ENCODE measurements at places on chromosomes 16 and 17.

DNA sequence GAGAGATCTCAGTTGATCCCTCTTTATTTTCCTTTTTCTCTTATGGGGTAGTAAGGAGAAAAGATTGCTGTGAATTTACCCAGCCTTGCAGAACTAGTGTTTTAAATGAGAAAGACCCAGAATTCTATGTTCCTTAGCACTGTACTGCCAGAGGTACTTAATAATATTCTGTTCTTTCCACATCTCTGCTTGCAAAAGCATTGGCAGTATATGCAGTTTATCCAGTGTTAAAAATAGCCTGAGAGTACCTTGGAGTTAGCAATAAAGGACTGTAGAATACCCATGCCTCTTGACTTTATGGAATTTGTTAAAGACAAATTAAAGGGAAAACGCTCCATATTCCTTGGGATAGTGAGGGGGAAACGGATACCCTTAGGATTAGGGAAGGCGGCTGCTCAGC, 11.9 kb downstream of the SLC7A6 start:
- DNase-seq = no peak

GRCh38 chr16:15899538-15900100, 11.2 kb upstream of the CEP20 start:
- DNase-seq = no peak

GRCh38 chr16:79331066-79331465, 269.5 kb downstream of the MAF start:
- no peak for DNase-seq

DNA sequence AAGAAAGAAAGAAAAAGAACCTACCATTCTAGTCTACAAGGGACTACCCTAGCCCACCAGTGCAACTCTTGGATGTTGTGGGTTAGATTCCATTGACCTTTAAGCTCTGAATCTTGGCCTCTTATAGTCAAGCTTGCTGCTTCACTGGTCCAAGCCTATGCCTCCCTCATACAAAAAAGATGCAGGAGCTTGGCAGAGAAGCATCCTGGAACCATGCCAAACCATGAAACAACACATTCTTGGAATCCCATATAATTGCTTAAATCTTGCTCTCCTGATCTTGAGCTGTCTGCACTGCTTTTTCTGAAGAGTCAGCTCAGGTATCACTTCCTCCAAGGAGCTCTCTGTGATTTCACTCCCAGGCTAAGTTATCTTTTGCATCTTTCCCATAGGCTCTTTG, 117.9 kb upstream of the GPR139 start:
- DNase-seq = no peak

- DNase-seq = no peak
Measured at GRCh38 chr17:78645421-78646295, 68.5 kb upstream of the DNAH17 start.

GRCh38 chr17:29892201-29892600, 37.8 kb downstream of the SSH2 start:
- no peak for DNase-seq

- no peak for DNase-seq
Measured at GRCh38 chr17:57740235-57740528, 4.9 kb downstream of the CCDC182 start.

GRCh38 chr16:49838441-49839016, 17.4 kb downstream of the ZNF423 start:
- DNase-seq = no peak

- peak; percentile 82 for DNase-seq
Measured at GRCh38 chr17:38703742-38704605, 1.1 kb upstream of the MLLT6 start.

- no peak for DNase-seq
Measured at GRCh38 chr17:19384723-19385391, 2.1 kb downstream of the MFAP4 start.

GRCh38 chr16:1068451-1068850, 4.1 kb upstream of the SSTR5 start:
- DNase-seq = no peak

DNA sequence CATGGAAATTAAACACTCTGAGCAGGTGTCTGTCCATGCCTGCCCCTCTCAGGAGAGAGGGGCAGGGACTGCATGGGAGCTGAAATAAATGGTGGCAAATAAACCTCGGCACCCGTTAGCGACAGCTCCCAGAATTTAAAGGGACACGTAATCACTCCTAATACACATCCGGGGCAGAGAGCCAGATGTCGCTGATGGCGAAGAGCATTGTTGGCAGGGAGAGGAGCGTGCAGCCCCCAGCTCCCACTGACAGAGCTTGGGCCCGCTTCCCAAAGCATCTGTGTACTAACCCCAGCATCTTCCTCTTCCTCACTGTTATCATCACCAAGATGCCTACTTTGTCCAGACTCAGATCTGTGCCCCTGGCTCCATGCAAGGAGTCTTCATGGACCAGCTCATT, 85.8 kb downstream of the IRX5 start:
- no peak for DNase-seq

- no peak for DNase-seq
Measured at GRCh38 chr16:61579195-61579594, 457.0 kb downstream of the CDH8 start.

- DNase-seq = no peak
Measured at GRCh38 chr17:58666858-58667267, 25.0 kb downstream of the TEX14 start.

- no peak for DNase-seq
Measured at GRCh38 chr16:10880594-10881452, 3.8 kb downstream of the CIITA start.

GRCh38 chr16:26569793-26570192, 496.9 kb upstream of the C16orf82 start:
- peak; percentile 43 for DNase-seq

DNA sequence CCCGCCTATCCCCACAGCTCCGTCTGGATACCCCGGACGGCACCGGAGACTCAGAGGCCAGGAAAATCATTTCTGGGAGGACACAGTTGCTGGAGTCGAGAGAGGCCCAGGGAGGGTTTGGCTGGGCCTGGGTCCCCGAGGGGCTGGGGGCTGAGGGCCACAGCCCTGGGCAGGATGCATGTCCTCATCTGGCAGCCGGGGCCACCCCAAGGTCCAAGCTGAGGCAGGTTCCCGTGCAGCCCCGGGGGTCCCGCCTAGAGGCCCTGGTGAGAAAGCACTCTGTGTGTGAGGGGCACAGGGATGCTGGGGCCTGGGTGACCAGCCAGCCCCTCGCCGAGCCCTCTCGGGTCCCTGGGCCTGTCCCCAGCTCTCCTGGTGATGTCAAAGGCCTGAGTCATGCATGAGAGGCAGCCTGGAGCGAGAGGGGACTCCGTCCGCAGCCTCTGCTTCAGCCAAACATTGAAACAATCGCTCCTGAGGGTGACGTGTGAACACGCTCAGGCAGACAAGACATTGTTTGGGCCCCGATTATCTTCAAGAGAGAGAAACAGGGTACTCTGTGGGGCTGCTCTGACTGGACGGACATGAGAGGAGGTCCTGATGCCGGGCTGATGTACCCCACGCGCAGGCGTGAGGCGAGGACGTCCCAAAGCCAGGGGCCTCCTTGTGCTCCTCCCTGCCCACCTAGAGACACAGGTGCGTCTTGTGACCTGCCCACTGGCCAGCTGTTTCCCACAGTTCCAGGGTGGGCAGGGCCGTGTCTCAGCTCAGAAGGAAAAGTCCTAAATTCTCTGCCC, 25.8 kb upstream of the C1QTNF8 start:
- DNase-seq = no peak

- no peak for DNase-seq
Measured at GRCh38 chr16:89113152-89113547, 19.5 kb downstream of the ACSF3 start.

DNA sequence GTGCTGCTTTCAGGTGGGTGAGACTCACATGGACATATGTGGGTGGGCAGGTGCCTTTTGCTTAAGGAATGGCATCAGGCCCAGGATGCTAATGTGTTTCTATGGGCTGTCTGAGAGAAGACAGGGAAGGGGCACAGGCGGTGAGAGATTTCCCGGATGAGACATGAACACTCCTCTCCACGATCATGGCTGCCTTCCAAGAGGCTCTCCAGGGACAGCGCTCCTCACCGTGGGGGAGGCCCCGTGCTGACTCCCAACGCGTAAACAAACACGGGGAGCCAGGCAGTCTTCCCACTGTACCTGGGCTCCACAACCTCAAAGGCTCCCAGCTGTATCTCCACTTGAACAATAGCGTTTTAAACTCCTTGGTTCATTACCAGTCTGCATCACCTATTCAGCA, 42.8 kb downstream of the CDK5R1 start:
- DNase-seq = no peak

DNA sequence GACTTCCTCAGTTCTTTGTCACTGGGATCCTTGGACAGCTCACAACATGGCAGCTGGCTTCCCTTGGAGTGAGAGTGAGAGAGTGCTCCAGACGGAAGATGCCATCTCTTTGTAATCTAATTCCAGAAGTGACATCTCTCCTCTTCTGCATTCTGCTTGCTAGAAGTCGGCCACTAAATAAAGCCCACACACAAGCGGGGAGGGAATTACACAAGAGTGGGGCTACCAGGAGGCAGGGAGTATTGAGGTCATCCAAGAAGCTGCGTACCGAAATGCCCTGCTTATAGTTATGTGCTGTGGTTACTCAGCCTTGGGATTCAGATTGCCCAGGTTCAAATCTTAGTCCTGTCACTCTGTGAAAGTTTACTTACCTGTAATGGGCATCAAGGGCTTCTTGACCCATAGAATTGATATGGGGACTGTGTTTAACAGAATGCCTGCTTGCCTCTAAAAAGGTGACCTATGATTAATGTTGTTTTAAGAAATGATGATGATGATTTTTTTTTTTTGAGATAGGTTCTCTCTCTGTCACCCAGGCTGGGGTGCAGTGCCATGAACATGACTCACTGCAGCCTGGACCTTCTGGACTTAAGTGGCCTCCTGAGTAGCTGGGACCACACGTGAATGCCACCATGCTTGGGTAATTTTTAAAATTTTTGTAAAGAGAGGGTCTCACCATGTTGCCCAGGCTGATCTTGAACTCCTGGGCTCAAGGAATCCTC, 120.9 kb upstream of the HS3ST2 start:
- DNase-seq = no peak

DNA sequence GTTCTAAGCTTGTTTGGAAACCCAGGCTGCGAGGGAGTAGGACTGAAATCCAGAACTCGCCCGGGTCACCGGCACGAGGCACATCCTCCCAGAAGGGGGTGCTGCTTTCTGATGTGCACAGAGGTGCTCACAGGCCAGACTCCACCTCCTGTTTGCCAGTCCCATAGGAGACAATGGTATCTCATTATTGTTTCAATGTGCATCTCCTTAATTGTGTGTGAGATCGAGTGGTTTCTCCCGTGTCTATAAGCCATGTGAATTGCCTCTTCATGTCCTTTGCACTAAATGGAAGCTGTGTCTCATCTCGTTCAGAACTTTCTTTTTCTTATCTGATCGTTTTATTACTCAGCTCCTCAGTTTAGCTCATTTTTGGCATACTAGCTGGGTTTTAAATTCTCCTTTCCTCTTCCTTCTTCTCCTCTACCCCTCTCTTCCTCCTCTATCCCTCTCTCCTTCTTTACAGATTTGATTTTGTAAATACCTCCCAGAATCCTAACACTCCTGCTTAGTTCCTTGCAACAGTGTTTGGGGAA, 32.1 kb upstream of the PRKCB start:
- DNase-seq = no peak

DNA sequence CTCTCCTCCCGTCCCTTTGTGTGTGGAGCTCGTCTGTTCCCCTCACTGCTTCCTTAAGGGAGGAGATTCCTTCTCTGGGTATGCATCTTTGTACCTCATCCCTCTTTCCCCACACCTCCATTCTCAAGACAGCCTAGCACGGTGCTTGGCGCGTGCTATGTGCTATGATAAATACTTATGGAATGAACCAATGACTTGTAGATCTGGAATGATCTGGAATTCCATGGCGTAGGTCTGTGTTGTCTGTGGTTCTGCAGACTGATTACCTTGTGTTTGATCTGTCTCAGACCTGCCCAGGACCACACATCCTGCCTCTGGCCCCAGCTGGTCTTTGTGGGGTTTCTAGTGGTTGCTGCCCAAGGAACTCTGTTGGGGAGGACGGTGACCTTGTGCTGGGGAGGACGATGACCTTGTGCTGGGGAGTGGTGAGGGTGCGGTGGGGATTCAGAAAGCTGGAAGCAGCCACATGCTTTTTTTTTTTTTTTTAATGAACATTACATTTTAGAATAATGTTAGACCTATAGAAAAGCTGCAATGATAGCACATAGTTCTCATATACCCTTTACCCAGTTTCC, 33.5 kb upstream of the ETV4 start:
- DNase-seq = no peak

DNA sequence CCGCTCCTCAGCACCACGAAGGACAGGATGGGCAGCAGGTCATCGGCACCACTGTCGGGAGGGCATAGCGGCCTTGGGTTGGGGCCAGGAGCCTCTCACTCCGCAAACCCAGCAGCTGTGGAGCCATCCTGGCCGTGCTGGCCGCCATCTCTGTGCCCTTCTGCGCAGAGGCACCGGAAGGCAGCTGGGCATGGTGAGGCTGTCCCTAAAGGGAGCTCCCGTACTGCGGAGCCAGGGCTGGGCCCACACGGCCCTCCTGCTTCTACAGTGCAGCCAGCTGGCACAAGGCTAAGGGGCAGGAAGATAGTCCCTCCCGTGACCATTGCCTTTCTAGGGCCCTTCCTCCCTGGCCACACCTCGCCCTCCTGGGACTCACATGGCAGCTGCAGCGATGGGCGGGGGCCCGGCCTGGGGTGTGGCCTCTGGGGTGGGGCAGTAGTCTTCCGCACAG, 7.0 kb upstream of the SPATA2L start:
- no peak for DNase-seq

- peak; percentile 83 for DNase-seq
Measured at GRCh38 chr17:7650509-7651096, at the start of gene ATP1B2. Gene ATP1B2, plus strand, starts transcription at chr17:7650926. Its CDS starts 593 bp downstream, at chr17:7651519.

- DNase-seq = no peak
Measured at GRCh38 chr16:80298676-80299075, 242.1 kb upstream of the DYNLRB2 start.

GRCh38 chr17:61458000-61458399, 5.8 kb downstream of the TBX4 start:
- no peak for DNase-seq

DNA sequence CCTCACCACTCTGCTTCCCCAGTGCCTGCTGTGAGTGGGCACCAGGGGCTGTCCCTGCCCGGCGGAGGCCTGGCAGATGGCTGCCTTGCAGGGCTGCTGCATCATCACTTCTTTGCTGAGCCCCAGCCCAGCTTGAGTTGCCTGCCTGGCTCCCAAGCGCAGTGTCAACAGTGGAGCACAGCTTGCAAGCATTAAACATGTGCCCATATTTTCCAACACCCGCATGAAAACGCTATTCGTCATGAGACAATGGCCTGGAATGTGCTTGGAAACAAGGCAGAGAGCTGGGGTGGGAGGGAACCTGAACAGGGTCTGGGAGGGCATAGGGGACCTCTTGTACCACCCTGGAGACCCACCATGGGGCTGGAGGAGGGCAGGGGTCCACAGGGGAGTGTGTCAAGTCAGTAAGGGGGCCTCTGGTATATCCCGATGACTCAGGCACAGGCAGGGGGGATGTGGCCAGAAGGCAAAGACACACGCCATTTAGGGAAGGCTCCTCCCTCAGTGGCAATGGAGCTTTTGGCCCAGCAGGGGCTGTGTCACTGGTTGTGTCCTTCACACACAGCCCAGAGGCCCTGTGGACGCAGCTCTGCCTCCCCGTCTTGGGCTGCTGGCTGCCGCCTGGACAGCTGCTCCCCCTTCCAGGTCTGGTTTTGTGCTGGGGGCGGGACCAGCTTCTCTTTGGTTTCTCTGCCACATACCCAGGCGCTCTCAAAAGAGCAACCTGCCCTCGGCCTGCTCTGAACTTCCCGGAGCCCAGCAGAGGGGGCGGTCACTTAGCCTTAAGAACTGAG, 17.4 kb upstream of the MTSS2 start:
- no peak for DNase-seq

- no peak for DNase-seq
Measured at GRCh38 chr16:12339686-12340085, 363.2 kb downstream of the SNX29 start.
